NAMALWA (cell line): ENCODE measurements at places on chromosomes 12 and 14.
A peak's percentile ranks its signal among the peaks of the same experiment; 100 is the strongest.

DNA sequence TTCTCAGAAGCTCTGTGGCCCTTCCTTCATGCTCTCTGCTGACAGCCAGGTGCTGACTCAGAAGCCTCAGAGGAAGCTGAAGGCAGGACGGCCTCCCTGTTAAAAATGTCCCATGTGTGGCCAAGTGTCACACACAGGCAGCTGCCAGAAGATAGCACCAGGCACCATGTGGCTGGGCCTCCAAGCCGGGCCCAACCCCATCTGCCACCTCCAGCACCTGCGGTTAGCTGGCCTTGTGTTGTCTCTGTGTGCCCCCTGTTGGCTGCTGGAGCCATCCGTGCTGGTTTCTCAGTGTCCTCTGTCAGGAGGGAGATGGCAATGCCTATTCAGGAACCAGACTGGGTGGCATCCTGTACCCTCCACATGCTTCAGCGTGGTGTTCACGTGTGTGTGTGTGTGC lies 63.2 kb downstream of the TSPAN11 start:
- DNase-seq: peak; percentile 74

DNA sequence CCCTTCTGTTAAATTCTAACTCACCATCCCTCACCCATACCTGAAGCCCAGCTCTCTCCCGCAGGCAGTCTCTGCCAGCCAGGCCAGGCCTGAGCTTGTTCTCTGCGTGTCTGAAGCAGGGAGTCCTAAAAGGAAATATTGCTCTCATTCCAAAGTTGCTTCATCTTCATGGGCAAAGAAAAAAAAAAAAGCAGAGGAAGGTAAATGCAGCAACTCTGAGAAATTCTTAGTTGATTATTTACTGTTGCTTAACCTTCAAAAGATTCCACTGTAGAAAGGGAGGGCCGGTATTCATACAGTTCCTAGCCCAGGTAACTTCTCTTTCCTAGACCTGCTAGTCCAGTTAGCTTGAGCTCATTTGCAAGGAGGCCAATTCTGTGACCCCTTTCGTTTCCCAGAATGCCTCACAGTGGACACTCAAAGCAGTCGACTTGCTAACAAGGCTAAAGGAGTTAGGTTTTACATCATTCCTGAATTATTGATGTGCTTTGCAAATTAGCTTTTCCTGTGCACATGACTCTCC lies 193.5 kb upstream of the EEA1 start:
- DNase-seq: no peak

DNA sequence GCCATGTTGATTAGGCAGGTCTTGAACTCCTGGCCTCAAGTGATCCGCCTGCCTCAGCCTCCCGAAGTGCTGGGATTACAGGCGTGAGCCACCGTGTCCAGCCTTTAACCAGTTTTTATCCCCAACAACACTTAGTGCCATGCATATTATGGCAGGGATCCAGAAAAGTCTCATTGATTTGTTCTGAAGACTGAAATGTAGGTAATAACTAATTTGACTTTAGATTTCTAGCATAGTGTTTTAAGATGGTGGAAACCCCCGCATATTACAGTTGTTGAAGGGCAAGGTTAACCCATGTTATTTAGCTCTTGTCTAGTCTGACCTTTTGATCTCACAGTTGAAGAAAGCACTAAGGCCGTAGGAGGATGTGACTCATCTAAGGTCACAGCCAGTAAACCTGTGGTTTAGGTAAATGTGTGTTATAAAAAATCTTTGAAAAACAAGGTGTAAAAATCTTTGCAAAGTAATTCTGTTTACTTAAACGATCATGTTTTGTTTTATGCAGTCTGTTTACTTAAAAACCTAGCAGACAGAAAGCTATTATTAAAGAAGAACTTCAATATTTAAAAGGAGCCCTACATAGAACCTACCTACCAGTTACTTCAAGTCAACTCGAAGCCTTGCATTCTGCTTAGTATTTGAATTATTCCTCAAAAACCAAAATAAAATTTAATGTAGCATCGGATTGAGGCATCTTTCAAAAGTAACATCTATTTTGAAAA lies 24.8 kb downstream of the BICDL1 start:
- DNase-seq: peak; percentile 31

GRCh38 chr14:34826661-34827060 lies 48.5 kb downstream of the BAZ1A start:
- DNase-seq: no peak

DNA sequence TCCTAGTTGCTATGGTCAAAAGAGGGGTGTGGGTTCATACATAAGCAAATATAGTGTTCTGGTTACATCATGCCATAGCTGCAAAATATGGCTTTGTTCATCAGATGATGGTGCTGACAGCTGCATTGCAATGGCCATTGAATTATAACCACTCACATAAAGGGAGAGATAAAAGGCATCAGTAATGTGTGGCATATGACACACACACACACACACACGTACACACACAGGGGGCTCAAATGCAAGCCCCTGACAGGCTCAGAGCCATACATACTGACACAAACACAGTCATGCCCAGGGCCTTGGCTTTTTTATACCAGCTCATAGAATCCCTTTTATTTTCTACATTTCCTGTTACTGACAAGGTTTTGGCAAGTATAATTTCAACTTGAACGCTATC lies 698.9 kb downstream of the BCL11B start:
- no peak for DNase-seq

- DNase-seq: no peak
These were observed 52.0 kb downstream of the NOS1 start for GRCh38 chr12:117309276-117309925.

DNA sequence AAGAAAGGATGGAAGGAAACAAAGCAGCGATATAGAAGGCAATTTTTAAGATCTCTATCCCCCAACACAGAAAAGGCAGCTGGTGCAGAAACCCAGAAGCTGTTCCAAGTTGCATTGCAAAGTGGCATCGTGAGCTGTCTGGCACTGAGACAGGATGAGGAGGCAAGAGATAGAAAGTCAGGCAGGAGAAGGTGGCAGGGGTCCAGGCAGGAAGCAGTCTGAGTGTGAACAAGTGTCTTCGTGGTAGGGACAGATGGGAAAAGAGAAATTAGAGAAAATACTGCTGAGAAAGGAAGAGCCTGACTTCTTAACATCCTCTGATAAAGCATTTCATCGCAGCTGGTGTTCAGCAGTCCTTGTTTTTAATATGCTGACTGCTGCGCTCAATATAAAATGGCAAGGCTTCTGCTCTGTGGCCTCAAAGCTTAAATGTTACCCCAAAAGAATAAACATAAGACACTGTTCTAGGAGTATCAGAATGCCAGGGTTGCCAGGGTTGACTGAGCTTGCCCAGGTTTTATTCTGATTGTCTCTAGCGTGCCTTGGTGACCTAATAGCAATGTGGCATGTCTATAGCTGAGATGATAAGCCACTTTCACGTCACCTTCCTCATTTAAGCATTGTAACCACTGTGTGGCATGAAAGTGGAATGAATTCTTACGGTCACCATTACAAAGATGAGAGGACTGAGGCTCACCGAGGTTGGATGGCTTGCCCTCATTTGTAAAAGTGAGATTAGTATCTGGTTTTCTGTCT lies 397.6 kb downstream of the NUAK1 start:
- DNase-seq: no peak
